ENCODE measurements at places on chromosomes 6 and 20.

GRCh38 chr20:35062478-35062877, 30.1 kb downstream of the TRPC4AP start:
- DNase-seq: no peak

DNA sequence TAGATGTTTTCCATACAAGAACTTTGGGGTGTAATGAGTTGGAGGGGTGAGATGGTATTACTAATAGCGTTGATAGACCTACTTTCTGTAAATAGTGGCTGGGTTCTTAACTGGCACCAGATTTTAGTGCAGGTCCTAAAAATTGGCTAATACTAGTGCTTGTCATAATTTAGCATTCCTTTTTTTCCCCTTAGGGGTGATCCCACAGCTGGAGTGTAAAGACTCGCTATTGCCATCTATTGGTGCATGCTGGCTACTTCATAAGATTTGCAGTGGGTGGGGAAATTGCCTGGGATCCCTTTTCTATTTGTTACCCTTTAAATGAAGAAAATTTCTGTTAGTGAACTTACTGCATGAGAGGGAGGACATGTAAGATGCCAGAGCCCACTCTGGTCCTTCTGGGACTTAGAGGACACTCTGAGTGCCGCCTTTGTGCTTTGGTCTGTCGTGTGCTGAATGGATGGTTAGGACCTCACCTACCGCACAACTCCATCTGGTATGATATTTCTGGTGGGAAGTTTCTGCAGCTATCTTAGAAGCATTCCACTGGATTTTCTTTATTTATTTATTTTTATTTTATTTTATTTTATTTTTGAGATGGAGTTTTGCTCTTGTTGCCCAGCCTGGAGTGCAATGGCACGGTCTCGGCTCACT, 195.5 kb downstream of the JARID2 start:
- no peak for DNase-seq

- DNase-seq: no peak
Observed at GRCh38 chr6:26152226-26153101, 65.2 kb downstream of the HFE start.

DNA sequence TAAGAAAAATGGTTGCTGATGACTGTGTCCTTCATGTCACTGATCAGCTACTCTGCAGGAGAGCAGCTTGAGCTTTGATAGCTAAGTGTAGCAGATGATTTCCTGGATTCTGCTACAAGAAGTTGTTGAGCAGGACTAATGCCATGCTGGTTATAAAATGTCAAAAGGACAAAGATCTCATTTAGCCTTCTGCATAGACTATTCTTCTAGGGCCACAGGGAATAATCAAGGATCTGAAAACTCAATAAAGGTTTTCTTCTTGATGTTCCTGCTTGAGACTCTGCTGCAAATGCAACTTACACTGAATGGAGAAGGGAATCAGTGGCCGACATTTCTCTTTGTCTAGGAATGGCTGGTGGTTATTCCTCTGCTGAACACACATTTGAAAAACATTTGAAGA, 360.3 kb upstream of the PTCHD4 start:
- no peak for DNase-seq

DNA sequence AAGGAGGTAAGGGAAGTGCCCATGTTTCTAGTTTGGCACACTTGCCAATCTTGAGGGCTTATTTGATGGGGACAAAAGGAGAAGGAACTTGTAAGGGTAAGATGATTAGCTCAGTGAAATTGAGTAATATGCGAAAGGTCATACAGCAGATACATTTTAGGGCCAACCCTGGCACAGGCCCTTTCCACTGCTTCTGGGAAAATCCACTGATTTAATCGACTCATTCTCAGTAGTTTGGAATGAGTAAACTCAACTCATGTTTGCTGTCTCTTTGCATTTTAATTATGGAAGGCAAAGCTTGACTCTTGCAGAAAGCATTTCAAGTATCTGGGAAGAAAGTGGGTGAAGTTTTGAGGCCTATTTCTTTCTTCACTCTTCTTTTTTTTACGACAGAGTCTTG, 20.0 kb downstream of the PHF20 start:
- DNase-seq: no peak

- no peak for DNase-seq
Observed at GRCh38 chr6:120564779-120565178, 769.5 kb downstream of the TBC1D32 start.

DNA sequence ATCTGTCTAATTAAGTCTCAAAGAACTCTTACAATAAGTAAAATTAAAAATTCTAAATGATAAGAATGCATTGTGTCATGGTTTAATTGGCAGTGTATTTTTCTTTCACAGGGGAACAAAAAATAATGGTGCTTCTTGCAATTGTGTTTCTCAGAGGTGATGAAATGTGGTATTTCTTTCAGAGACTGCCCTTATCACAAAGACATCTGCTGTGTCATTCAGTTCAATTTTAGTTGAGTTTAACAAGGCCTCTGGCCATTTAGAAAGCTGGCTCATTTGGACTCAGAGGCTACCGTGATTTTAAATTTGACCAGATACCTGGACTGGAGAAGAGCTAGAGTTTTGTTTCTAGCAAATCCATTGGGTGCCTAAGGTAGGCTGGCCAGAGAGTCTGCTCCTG, 23.6 kb upstream of the ZNF831 start:
- DNase-seq: no peak

DNA sequence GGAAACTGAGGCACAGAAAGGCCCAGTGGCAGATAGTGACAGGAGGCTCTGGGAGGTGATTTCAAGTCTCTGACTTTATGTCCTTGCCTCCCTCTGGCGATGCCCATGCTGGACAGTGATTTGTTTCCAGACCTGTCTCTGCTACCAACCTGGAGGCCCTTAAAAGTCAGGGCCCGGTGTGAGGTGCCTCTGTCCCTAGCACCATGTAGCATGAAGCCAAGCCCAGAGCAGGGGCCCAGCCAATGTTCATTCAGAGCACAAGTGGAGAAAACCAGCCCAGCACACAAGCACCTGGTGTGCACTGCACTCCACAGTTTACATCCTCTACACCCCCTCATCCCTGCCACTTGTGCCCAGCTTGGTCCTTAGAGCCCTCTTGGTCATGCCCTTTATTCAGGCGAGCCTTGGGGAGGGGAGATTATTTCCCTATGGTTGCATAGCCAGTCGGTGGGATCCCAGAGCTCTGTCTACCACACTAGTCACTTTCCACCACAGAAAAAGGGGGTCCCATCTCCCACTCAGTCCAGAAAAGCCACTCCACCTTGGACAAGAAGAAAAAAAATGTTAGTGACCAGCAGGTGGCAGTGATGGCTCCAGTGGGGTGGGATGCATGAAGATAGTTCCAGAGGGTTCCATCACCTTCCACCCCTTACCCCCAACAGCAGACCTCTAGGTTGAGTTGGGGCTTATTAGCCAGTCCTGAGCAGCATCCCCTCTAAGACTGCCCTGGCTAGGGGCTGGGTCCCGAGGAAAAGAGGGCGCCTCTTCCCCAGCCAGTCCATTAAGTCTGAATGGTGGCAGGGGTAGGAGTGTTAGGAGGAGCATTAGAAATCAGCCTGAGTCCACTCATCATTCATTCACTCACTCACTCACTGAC, 30.9 kb downstream of the KIAA1755 start:
- DNase-seq: no peak

GRCh38 chr6:170385506-170385905, 78.9 kb downstream of the FAM120B start:
- no peak for DNase-seq

DNA sequence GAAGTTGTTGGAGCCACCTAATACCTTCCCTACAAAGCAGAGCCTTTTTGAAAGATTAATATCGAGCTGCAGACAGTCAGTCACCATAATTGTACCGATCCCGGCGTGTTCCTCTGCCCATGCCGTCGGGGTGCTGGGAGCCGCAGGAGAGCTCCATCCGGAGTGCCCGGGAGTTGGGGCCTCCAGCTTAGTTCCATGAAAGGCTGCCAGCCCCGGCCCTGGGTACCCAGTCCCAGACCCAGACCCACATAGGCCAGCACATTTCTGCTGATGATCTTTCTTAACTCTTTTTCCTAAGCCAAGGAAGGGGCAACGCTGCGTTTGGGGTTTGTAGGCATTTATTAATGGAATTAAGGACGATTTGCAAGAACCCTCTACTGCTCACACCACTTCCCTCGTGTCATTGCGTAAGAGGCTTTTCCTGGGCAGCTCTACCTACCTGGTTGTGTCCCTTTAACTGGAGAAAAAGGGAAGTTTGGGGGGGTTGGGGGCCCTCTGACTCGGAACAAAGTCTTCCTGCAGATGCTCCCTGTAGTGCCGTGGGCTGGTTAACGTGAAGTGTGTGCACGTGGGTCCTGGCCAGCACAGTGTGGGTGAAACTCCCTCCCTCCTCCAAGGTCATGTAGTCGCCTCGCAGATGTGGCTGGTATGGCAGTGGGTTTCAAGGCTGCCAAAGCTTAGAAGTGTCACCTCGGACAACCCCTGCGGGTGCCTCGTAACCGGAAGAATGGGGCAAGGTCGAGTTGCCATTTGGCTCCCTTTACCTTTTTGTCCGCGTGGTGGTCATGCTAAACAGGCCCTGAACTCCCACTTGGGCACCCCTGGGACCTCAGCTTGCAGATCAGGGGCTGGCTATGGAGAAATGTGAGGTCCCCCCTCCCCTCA, 54.3 kb upstream of the APCDD1L start:
- no peak for DNase-seq

DNA sequence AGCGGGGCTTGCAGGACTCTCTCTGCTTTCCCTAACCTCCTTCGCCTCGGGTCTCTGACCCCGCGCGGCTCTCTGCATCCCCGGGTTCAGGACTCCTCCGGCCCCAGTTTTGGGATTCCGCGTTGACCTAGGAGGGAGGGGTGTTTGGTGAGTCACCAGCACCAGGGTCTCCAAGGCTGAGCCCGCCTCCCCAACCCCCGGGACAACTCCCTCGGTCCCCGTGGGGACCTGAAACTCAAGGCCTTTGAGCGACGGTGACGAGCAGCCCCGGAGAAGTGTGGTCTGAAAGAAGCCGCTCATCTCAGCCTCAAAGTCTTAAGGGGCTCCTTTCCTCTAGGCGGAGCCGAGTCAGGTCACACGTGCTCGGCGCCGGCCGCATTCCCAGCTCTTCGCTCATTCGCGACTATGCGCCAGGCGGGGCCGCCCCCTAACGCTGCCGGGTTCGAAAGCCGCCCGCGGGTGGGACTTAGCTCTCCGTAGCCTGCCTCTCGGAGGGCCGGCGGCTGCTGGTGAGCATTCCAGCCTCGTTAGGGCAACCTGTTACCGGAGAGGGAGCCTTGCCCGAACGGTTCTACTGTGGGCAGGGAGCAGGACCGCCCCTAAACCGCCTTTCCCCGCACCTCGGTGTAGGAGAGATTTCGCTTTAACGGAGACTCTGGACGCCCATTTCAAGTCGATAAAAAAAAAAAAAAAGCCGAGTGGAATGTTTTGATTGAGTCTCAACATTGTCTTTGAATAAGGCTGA, 3.0 kb upstream of the PRDM13 start:
- DNase-seq: no peak

- no peak for DNase-seq
Observed at GRCh38 chr6:27111743-27112142, 135.8 kb upstream of the PRSS16 start.

GRCh38 chr6:53309901-53310300, 38.8 kb downstream of the ELOVL5 start:
- no peak for DNase-seq

- no peak for DNase-seq
Observed at GRCh38 chr6:37897321-37897720, 77.8 kb downstream of the ZFAND3 start.

DNA sequence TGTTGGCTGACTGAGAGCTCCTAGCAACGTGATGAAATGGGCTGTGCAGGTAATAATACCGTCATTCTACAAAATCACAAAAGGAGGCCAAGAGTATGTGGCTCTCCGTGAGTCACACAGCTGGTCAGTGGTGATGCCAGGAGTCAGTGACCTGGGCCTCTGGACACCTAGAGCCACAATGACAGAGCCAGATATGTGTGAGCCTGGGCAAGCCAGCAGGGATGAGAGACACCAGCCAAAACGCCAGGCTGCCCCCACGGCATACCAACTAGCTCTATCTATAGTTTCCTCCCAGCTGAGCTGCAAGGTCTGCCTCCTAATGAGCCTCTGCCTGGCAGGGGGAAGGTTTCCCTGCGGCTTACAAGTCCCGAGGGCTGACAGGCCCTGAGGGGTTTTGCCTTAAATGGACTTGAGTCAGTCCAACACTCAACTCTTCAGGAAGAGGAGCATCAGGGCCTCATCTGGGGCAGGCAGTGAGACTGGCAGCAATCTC, 70.0 kb downstream of the CPNE5 start:
- DNase-seq: no peak

- DNase-seq: no peak
Observed at GRCh38 chr6:159312206-159312605, 143.0 kb downstream of the FNDC1 start.

DNA sequence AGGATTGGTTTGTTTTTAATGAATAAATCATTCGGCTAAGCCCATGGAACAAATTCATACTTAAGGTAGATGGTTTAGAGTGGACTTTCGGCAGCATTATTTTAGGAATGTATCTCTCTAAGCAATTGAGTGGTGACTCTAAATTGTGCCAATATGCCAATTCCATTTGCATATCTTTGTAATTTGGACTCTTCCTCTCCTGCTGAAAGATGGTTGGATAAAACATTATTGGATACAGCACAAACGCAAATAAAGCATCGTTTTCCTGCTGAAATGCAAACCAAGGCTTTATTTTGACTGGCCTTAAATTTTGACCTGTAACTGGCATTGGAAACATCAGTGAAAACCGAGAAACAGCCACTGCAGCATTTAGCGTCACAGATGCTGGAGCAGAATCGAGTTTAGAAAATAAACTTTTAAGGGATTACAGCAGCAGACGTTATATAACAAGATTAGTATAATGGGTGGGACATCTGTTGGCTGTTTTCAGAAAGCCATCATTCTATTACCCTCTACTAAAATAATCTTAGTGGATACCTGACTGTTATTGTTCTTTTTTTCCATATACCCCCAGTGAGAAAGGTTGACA, 726.0 kb downstream of the KIF16B start:
- no peak for DNase-seq

DNA sequence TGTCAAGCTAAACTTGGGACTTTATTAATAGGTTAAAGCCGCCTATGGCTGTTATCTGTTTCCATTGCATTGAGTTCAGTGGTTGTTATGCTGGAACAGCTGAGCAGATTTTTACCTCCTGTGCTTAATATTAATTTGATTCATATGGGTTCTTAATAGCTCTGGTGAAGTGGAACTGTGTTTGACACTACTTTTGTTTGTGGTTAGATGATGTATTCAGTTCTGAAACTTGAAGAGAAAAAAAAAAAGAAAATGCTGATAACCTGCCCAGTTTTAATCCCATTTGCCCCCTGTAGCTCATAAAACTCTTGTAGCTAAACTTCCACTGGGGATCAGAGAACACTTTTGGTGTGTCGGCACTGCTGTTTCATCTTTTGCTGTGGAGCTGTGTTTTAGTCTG, 117.8 kb downstream of the ZDHHC14 start:
- DNase-seq: no peak

DNA sequence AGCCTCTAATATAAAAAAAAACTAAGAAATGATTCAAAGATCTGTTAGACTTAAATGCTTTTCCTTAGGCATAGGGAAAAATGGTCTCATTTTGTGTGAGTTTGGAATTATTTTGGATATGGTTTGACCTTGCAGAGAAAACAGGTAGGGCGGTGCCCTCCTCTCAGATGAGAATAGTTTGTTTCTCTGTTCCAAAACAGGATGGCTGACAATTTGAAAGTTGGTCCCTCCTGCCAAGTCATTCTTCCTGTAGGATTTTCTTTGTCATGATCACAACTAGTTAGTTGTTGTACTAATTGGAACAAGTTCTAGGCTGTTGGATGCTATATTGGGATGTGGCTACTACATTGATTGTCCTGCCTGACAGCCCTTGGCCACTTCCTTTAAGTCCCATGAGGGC, 108.6 kb downstream of the BCKDHB start:
- DNase-seq: no peak

Measured in activated naive CD4-positive, alpha-beta T cell (primary cell).